Esophagus squamous epithelium (tissue), 5 donors: ENCODE measurements at places on chromosomes 5 and 9.

DNA sequence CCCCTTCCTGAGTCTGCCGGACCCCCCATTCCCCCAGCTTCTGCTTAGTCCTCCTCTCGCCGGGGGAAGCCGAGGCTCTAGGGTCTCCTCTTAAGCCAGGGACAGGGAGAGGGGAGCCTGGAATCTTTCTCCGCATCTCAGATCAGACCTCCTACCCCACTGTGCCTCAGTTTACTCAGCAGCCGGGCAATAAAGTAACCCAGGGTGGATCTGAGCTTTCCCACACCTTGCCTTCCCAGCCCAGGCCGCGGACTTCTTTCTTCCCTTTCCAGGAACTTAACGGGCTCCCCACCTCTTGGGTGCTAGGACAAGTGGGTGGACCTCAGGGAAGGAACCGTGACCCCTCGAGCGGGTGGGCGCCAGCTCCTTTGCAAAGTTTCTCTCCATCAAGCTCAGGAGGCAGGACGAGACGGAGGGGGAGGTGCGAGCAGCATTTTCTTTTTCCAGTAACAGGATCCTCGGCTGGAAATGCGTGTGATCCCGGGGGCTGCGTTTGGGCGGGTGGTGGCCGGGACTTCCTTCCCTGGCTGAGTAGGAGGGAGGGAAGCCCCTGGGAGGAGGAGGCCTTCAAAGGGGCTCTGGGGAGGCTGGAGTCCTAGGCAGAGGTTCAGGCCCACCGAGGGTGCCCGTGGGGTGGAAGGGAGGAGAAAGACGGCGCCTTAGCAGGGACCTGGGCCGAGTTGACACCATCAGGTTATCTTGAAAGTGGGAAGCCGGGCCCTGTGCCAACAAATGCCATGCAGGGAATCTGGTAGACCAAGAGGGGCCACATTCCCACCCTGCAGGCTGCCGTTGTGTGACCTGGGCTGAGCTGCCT lies 795 bp downstream of the DAB2IP start:
- no peak for DNase-seq

DNA sequence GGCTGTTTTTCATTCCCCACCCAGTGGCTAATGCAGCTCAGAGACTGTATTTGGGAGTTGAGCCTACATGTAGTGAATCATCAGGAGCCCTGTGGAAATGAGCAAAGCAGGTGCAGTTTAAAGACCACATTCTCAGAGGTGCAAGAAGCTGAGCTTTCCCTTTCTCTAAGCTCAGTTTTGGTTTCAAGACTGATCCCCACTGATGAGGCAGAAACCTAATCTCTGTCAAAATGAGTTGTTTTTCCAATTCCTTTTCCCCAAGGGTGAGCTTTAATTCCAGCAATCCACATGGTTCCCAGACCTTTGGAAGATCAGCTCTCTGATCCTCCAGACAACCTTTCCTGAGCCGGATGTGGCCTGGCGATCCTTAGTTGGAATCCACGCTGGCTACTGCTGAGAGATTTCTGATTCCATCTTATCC lies 420.5 kb downstream of the EBF1 start:
- DNase-seq, result no peak

DNA sequence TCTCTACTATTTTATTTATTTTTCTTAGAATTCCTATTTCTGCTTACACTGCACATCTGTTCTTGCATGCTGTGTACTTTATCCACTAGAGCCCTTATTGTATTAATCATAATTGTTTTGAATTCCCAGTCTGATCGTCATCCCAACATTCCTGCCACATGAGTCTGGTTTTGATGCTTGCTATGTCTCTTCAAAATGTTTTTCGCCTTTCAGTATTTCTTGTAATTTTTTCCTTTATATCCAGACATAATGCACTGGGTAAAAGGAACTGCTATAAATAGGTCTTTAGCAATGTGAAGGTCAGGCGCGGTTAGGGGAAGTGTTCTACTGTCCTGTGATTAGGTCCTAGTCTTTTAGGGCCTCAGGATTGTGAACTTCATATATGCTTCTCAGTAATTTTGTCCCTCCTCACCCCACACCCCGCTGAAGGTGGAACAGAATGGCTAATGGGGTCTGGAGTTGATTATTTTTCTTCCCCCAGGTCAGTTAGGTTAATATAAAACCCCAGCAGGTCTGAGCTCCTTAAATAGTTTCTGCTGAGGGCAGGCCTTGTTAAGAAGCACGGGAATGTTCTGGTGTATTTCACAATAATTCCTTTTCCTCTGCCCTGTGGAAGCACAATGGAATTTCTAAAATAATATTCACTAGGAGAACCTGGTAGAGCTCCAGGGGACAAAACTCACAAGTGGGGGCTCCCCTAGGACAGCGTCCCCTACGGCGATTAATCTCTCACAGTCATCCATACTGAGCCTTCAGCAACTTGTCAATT lies 146.6 kb upstream of the TUT7 start:
- DNase-seq, result no peak

DNA sequence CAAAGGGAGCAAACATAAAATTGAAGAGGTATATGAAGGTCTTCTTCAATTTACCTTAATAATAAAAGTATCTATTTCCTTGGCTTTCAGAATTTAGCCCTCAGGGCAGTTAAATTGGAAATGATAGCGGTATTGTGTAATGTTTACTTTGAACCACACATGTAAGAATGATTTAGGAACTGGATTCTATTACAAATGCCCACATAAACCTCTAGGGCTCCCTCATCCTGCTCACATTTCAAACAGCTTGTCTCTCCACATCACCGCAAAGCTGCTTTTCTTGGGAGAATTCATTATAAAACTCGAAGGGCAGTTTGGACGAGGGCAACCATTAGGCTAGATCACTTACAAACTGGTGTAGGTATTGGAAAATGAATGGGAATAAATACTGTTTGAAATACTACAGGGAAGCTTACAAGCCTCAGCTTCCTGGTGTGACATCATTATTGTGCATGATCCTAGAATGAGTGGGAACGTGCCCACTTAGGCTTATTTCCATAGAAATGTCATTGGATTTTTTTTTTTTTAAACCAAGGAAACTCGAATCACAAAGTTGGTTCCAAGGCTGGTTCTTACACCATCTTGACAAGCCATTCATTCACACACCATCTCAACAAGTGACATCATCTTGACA lies 47.3 kb downstream of the MTRR start:
- no peak for DNase-seq

DNA sequence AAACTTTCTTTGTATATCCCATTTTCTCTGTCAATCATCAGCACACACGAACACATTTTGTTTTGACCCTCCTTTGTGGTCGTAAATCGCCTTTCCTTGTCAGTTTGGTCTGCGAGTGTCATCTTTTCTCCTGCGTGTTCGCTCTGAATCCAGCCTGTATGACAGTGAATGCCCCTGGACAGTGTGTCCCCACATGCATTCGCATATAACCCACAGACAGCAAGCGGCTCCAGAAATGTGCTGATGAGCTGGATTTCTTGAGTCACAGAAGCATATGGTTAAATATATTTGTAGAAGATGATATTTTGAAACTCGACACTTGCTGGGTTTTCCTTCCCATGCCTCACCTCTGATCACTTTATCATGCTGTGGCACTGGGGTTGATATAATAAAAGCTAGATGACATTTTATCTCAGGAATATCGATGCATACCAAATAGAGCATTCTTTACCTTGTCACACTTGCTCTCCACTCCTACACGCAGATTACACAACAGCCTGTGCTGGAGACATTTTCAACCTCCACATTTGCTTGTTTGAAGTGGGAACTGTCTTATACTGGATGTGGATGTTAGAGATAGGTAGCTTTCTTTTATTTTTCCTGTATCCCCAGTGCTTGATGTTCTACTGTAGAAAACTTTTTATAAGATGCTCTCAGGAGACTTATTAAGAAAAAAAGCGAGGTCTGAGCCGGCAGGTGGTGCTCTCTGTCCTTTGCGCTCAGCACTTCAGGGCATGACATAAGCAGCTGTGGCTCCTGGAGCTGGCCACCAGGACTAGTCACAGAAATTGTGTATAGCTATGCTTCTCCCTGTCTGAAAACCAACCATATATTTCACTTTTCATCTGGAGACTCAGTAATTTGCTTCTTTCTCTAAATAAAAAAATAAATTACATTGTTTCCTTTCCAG lies 215.1 kb downstream of the SH3GL2 start:
- DNase-seq, result no peak

DNA sequence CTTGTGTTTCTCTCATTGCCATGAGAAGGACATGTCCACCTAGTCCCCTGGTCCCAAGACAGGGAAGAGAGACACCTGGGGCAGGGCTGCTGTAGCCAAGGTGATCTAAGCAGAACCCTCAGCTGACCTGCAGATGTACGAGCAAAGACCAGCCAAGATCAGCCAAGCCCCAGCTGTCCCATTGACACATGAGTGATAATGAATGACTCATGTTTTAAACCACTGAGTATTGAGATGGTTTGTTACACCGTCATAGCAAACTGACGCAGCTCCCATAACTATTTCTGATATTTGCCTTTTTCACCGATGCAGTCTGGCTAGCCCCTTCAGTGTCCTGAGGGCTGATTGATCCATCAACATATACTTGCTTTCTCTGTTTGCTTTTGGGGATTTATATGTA lies 6.7 kb downstream of the OR1K1 start:
- no peak for DNase-seq

- no peak for DNase-seq
Measured at GRCh38 chr5:56055287-56055686, 60.5 kb upstream of the IL6ST start.

DNA sequence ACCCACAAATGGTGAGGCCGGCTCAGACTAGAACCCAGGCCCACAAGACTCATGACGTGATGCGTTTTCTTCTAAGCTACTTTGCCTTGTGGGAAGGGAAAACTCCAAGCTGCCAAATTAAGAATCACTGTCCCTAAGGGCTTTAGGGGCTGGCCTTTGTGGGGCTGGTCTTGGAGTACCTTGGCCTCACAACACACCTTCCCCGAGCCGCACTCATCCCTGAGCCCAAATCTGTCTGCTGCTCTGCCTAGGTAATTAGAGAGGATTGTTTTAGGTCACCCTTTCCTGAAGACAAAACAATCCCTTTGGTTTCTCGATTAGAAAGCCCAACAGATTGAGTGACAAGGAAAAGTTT lies 137.3 kb downstream of the SEMA6A start:
- DNase-seq, result no peak

DNA sequence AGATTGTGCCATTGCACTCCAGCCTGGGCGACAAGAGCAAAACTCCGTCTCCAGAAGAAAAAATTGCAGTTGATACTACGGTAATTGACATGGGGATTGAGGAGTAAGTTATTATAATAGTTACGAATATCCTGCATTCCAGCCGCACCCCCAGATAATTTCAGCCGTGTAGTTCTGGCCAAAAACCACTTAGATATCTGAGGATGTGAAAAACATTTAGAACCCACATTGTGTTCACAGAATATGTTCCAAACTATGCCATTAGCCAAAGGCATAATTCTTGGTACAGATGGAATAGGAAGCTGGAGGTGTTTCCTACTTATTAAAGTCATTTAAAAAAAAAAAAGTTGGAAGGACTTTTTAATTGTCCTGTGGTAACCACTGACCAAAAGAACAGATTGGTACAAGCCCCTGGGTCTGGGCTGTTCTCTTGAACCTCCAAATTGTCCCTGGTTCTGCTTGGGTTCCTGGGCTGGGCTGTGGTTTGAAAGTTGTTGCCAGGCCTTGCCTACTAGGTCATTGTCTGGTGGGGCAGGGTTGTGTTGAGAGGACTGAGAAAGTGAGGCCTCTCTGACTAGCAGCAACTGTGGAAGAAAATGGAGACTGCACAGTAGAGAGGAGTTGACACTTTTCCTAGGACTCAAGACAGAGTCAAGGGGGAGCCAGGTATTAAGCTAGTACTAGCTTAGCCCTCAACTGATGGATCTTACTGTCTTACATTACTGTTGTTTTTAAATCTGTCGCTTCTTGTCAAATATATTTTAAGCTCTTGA lies 198.8 kb downstream of the NR3C1 start:
- DNase-seq, result no peak

DNA sequence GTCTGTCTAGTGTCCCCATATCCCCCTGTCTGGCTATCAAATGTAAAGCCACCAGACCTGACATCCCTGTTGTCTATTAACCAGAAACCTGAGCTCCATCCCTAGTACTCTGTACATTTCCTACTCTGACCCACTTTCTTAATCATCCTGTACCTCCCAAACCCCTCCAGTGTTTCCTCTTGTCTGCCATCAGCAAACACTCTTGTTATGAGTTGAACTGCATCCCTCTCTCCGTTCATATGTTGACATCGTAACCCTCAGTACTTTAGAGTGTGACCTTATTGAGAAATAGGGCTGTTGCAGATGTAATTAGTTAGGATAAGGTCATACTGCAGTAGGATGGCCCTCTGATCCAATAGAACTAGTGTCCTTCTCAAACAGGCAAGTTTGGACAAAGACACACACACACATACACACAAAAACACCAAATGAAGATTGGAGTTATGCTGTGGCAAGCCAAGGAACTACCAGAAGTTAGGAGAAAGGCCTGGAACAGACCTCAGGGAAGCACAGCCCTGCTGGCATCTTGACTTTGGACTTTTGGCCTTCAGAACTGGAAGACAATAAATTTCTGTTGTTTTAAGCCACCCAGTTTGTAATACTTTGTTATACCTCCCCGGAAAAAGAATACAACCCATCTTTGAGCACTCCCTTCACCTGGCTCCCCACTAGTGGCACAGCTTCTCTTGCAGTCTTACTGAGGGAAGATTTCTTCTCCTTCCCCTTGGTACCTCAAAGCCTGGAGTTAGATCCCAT lies 180.0 kb upstream of the PTGER4 start:
- no peak for DNase-seq

DNA sequence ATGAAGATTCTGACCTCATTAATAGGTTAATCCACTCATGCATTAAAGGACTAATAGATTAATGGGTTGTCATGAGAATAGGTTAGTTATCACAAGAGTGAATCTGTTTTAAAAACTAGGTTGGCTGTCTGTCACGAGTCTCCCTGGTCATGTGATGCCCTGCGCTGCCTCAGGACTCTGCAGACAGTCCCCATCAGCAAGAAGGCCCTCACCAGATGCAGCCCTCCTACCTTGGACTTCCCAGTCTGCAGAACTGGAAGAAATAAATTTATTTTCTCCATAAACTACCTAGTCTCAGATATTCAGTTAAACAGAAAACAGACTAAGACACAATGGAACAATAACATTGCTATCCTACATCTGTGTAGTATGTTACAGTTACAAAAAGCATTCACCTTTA lies 227.4 kb downstream of the ASTN2 start:
- DNase-seq, result no peak

DNA sequence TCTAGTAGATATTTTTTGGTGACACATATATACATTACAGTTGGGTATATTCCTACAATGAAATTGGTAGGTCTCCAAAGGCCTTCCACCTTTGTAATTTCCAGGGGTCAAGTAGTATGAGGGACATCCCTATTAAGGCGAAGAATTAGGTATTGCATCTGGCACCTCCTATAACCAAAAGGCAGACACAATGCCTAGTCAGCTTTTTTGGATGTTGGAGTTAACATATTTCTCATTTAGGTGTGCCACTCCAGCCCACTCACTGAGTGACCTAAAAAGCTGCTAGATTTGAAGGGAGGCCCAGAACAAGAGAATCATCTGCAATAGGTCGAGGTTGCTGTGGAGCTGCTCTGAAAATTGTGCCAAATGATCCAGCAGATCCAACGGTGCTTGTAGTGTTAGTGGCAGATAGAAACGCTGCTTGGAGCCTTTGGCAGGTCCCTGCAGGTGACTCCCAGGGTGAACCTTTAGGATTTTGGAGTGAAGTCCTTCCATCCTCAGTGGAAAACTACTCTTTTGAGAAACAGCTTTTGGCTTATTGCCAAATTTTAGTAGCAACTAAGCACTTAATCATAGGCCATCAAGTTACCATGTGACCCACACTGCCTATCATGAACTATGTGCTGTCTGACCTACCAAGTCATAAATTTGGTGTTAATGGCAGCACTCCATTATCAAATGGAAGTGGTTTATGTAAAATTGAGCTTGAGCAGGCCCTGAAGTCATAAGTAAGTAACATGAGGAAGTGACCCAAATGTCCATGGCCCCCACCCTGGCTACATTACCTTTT lies 15.7 kb upstream of the FNIP1 start:
- DNase-seq, result no peak
